ENCODE measurements at places on chromosomes 6 and 20.

- DNase-seq, result no peak
Observed at GRCh38 chr20:44593751-44594150, 11.4 kb downstream of the PKIG start.

GRCh38 chr20:51400051-51400926 lies 142.2 kb downstream of the NFATC2 start:
- DNase-seq, result peak; percentile 36

GRCh38 chr6:146154197-146154596 lies 125.3 kb downstream of the GRM1 start:
- DNase-seq, result no peak

- no peak for DNase-seq
Observed at GRCh38 chr6:131215219-131215618, 80.0 kb downstream of the AKAP7 start.

- no peak for DNase-seq
Observed at GRCh38 chr6:84372290-84372689, 144.8 kb upstream of the CEP162 start.

DNA sequence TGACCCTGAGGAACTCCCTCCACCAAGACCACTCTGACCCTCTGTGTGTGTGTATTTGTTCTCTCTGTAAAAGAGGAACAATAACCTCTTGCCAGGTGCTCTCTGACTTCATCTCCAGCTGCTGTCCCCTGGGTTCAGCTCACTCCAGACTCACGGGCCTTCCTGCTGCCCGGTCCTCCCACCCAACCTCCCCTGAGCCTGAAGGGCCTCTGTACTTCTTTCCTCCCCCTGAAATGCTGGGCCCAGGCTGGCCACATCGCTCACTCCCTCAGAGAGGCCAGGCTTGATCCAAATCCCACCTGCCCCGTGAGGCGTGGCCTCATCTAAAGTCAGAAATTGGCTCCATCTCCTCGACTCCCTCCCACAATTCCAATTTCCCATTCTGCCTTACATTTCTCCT lies 202.4 kb downstream of the PRKN start:
- no peak for DNase-seq

DNA sequence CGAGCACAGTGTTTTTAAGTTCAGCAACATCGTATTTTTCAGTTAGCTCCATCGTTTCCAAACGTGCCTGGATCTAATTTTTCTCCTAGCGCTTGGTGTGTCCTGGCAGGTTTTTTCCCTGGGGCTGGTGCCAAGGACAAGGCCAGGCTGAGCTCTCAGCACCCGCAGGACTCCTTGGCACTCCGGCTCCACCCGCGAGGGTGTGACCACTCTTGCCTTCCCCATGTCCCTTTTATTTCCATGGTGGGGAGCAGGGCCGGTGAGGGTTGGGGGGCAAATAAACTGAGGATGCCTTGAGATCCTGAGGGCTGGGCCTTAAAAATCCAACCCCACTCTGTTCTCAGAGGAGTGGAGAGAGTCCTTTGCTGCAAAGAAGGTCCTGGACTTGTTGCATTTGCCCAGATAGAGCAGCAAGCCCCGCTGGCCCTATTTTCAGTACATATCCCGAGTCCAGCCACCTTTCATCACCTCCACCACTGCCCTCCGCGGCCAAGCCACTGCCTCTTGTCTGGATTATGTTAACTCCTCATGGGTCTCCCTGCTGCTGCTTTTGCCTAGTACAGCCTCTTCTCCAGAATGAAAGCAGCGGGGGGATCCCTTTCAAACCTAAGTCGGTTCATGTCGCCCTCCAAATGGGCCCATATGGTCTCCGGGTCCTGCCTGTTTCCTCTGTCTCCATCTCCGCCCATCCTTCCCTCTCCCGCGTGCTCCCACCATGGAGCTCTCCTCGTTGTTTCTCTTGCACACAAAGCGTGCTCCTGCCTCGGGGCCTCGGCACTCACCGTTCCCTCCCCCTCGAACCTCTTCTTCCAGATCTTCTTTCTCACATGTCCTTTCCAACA lies 4.5 kb upstream of the RAB44 start:
- no peak for DNase-seq

DNA sequence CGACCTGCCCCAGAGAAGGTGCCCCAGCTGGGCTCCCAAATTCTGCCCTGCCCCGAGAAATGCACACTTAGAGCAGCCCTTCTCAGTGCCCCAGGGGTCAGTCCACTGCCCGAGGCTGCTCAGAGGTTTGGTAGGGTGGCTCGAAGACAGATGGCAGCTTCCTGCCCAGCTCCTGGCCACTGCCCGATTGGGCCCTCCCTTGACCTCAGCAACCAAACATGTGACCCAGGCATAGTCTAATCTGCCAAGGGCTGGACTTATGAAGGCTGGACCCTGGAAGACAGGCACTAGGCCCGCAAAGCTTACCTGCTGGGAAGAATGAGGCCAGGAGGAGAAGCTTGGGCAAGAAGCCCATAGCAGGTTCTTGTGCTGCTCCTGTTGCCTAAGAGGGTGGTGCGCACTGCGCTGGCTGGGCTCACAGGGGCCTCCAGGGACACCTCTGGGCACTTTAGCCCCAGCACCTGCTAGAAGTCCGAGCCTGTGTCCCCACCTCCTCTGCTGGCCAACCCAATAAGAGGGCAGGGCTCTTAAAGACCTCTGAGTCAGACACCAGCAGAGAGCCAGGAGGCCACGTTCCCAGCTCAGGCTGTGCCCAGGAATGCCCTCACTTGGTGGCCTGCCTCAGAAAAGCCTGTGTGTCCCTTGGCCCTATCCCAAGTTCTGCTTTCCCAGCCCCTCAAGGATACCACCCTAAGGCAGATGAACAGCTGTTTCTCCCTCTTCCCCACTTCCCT lies 5.5 kb downstream of the SIGLEC1 start:
- DNase-seq, result no peak

- DNase-seq, result no peak
Observed at GRCh38 chr6:111551521-111552231, 54.0 kb downstream of the TRAF3IP2 start.

GRCh38 chr20:59705651-59706399 lies 101.5 kb downstream of the PHACTR3 start:
- DNase-seq, result no peak

DNA sequence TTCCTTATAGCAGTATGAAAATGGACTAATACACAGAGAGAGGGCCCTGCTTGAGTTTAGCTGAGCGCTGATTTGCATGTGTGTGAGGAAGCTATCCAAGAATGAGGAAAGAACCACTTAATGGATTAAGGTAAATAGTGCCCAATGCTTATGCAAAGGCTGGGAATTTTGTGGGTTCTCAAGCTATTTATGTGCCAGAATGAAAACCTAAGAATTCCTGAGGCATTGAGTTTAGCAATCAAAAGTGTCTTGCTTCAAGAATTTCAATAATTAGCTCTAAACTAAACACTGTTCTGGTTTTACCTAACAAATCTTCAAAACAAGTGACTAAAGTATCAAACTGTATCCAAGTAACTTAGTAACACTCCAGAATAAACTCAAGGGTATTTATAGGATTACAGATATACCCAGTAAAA lies 7.0 kb upstream of the OR14J1 start:
- DNase-seq, result no peak

GRCh38 chr6:5302995-5303622 lies 41.8 kb downstream of the FARS2 start:
- DNase-seq, result peak; percentile 15

GRCh38 chr6:45827952-45828530 lies 187.6 kb downstream of the CLIC5 start:
- DNase-seq, result no peak

- no peak for DNase-seq
Observed at GRCh38 chr6:85756982-85757381, 114.3 kb upstream of the SYNCRIP start.

- DNase-seq, result no peak
Observed at GRCh38 chr6:108606250-108606690, 45.6 kb downstream of the FOXO3 start.

- no peak for DNase-seq
Observed at GRCh38 chr6:4396044-4396443, 260.7 kb upstream of the ECI2 start.

- DNase-seq, result no peak
Observed at GRCh38 chr6:90765895-90766294, 179.0 kb upstream of the MAP3K7 start.

DNA sequence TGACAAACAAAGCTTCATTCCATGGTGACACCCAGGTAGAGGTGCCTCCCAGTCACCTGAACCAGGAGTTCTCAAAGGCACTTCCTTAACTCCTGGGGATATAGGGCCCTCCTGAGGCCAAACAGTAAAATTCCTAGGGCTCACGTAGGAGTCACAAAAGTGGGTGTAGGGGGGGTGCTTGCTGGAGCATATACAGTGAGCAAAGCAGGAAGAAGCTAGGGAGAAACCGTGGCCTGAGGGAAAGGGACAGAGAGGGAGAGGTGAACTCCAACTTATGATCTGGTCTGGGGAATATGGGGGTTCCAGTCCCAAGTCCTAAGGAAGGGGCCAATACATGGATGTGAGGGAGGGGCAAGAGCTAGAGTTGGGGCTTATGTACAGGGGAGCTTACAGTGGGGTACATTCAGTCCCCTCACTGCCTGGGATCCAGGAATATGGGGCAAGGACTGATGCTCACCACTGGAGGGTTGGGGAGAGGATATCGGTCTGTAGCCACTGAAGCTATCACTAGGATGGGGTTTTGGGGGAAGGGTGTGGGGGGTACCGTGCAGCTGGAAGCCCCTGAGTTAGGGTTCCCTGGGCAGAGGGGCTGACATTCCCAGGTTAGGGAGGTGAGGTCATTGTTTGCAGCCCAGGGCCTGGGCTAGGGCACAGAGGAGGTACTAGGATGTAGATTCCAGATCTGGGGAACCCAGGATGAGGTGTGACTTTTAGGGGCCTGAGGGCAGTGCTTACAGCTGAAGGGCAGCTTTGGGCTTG lies 950 bp downstream of the PEDS1 start:
- DNase-seq, result no peak

DNA sequence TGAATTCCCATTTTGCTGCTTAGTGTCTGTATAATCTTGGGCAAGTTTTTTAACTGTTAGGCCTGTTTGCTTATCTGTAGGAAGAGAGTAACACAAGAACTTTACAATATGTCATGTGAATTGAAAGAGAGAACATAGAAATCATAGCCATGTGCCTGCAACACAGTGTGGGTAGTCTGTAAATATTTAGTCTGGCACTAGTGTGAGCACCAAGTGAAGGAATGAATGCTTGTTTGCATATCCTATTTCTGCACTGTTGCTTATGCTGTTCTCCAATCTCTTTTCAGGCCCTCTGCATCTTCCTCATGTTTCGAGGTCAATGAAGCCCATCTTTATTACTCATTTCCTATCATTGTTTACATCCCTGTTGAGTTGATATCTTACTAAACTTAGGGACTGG lies 49.2 kb downstream of the CBFA2T2 start:
- DNase-seq, result no peak

- no peak for DNase-seq
Observed at GRCh38 chr20:50585678-50586077, 75.5 kb downstream of the PTPN1 start.

DNA sequence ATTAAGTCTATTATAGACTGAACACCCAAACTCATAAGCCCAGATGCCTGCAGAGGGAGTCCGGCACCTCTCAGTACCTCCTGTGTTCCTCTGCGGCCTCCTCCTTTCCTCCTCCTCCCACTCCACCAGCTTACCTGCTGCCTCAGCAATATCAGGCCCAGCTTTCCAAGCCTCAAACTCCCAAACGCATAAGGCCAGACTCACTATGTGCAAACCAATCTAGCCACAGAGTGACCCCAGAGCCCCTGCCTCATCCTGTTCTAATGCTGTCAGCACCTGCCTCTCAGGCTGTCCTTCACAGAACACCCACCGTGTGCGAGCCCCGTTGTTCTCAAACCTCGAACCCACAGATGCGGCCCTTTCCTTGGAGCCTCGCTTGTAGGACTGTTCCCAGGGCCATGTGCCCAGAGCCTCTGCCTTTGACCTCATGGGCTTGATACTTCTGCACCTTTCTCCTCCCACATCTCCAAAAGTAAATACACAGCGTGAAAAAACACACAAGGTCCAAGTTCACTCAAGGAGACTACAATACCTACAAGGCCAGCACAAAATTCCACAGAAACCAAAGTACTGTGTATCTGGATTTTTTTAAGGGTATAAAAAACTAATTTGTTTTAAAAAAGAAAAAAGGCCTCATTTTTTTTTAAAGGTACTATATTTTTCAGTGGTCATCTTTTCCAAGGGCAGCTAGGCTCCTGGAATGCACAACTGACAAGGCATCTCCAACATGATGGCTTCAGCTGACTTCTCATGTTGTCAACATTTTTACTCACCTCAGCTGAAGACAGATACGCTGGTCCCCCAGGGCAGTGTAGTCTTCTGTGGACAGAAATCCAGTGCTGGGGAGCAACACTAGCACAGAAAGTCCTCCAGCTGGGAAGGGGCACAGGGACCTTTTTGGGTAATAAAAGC lies 52.3 kb downstream of the ABHD12 start:
- no peak for DNase-seq

- no peak for DNase-seq
Observed at GRCh38 chr20:15039088-15039752, 701.8 kb upstream of the FLRT3 start.

GRCh38 chr6:119308991-119309657 lies 40.4 kb downstream of the MAN1A1 start:
- DNase-seq, result no peak

- DNase-seq, result no peak
Observed at GRCh38 chr6:73176057-73176456, 49.2 kb downstream of the KHDC1L start.

DNA sequence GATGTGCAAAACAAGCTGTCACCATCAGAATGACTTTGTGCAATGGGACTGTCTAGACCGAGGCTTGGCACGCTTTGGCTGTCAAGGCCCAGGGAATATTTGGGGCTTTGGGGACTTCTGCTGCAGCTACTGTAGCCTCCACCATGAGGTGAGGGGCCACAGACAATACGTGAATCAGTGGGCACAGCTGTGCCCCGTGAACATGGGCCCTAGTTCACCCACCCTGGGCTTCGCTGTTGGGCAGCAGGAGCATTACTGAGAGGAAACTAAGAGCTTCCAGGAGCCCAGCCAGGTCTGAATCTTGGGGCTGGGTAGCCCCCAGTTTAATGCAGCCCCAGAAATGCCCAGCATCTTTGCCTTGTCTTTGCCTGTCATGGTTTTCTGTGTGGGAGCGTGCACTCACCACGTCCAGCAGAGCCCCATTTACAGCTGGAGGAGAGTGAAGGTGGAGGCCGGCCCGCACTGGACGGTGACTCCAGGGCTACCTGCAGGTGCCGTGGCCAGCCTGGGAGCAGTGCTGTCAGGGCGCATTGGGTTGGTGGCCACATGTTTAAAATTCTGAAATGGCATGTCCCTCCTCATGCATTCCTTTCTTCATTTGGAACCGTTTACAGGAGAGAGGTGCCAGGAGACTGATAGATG lies 34.7 kb downstream of the DUSP22 start:
- no peak for DNase-seq

GRCh38 chr20:58135441-58136148 lies 92.9 kb downstream of the ANKRD60 start:
- no peak for DNase-seq

DNA sequence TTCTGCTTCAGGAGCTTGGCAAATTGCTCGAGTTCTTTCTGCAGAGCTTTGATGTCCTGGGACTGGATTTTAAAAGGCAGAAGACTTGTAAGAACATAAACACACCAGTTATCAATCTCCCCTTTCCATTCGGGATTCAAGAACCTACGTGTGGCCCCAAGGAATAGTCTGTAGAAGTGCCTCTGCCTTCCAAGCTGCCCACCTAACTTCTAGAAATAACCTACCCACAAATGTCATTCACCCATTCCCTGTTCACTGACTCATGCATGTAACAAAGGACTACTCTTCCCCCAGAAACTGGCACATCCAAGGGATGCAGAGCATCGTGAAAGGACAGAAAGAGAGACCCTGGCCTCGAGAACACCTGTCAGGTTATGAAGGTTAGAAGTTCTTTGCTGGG lies 4.5 kb downstream of the POU5F1 start:
- DNase-seq, result no peak
